ENCODE measurements at places on chromosomes 1 and 21.

- no peak for DNase-seq
These were observed 86.1 kb downstream of the FASLG start for GRCh38 chr1:172745014-172745413.

- DNase-seq = no peak
These were observed 13.0 kb downstream of the MRAP start for GRCh38 chr21:32311621-32312020.

DNA sequence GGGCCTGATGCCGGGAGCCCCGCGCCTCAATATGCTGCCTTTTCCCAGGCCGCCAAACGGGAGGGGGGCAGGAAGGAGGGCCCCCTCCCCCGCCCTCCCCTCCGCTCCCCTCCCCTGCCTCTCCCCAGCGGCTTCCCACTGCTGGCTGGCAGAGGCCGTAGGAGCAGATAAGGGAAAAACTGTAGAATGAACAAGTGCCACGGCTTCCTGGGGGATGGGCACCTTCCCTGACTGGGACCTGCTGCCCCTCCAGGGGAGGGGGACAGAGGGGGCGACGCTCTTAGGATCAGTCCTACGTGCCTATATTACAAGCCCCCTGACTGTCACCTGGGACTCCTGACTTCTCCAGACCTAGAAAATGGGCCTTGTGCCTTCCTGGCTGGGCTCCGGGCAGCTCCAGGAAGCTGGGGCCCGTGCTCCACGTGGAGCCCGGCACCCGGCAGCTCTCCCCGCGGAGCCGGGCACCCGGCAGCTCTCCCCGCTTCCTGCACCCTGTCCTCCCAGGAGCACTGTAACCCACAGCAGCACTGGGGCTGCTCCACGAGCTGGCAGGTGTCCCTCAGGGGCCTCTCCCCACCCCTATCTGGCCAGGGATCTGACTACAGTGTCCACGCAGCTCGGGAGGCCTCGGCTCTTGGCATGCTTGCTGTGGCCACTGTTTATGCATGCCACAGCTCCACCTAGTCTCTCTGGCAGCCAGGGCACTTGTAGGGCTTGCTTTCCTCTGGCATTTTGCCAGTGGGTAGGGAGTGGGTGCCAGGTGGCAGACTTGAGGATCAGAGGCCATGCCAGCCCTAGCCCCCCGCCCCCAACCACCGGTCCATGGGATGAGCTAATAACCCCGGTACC is 674 bp upstream of the HES5 start:
- no peak for DNase-seq

DNA sequence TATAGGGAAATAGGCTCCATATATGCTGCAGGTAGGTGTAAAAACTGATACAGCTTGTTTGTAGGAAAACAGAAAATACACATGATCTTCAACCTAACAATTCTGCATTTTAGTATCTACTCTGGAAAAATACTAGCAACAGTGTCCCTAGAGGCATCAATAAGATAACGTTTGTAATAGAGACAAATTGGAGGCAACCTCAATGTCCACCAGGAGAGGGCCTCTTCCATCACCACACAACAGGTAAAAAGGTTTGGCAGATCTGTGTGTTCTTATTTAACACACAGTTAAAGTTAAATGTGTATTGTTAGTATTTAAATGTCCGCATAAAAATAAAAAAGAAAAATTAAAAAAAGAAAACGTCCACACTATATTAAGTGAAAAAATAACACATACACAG is 5.4 kb downstream of the EIF2D start:
- DNase-seq = no peak

- no peak for DNase-seq
These were observed 101.8 kb downstream of the CLIC6 start for GRCh38 chr21:34770576-34770975.

DNA sequence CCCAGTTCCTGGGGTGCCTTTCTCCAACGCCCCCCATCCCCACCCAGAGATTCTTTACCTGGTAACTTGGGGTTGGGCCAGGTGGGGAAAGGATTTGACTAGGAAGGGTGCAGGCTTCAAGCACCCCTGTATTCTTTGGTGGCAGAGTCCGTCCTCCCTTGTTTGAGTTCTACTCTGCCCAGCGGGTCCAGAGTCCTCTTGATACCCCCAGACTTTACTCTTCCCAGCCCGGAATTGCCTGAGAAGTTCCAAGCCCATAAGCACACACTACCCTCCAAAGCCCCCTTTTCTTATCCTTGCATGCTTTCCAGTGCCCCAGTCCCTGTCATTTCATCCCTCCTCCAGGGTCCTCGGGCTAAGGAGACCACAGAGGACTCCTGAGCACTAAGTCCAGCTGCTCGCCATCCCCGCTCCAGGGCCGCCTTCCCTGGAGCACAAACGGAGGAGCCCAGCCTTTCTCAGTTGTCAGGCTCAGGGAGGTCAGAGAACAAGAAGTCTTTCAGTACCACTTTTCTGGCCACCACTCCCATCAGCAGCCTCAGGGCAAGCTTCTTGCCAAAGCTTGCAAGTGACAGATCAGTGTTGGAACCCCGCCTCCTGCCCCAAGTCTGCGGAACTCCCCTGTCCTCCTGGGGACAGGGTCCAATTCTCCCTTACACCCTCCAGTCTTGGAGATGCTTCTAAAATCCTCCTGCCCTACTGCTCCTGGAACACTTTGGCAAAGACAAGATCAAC is 12.2 kb downstream of the SLC45A3 start:
- DNase-seq = no peak

- no peak for DNase-seq
These were observed 122.2 kb upstream of the TMEM51 start for GRCh38 chr1:15031251-15031933.

DNA sequence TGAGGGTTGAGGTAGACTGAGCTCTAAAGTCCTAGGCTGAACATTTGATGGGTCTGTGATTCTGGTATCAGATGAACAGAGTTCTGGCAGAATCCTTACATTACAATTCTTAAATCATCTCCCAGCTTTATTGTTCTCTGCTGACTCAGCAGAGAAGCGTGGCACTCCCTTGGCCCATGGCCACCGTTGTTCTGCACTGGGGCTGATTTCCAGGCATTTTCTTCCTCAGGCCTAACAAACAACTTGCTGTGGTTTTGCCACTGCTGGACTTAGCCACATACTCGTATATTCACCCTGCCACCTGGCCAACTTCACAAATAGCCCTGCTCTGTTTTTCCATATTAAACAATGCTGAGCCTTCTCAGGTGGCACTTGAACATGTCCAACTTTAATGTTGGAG is 223.2 kb downstream of the TNR start:
- DNase-seq = no peak

DNA sequence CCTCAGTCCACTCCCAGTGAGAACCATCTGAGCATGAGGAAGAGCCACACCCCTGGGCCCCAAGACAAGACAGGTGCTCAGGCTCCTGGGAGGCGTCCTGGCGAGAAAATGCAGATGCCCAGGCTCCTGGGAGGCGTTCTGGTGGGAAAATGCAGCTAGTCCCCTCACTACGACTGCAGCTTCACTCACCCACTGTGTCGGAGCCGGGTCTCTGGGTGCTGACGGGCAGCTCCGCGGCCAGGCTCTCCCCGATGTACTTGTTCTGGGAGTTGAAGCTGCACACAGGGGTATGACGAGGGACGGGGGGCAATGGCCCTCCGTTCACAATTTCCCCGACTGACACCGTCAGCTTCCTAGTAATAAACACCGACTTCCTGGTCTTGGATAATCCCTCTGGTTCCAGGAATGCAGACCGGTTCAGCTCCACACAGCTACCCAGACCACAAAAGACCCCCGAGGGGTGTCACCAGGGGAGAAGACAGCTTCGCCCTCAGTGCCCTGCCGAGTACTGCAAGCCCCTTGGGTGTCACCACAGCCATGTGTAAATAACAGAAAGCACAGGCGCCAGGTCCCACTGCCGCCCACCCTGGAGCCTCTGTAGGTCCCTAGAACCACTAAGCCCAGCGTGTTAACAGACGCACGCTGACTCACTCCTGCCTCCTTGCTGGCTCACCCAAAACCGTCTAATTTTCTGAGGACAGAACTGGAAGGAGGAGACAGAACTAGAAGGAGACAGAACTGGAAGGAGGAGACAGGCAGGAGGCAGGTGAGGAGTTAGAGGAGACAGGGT is 19.5 kb downstream of the MCM3AP start:
- no peak for DNase-seq

DNA sequence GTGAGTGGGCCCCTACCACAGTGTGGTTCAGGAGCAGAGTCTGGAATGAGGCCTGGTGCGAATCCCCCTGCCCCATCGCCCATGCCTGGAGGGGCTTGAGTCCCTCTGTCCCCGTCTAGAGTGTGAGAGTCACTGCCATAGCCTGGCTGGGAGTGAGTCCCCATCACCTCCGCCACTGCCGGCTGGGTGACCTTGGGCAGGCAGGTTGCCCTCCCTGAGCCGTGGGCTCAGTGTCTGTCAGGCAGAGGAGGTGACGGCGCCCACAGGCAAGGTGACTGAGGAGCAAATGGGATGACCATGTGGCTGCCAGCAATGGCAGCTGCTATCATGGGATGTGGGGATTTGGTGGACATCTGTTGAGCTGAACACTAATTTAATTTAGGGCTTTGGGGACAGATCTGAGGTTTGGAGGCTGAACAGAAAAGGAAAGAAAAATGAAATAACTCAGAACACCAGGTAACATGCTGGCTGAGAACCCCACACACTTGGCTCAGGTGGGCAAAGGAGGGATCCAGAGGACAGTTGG is 38.1 kb upstream of the GPR153 start:
- DNase-seq = no peak

GRCh38 chr1:218699421-218699820 is 354.3 kb downstream of the TGFB2 start:
- DNase-seq = no peak

DNA sequence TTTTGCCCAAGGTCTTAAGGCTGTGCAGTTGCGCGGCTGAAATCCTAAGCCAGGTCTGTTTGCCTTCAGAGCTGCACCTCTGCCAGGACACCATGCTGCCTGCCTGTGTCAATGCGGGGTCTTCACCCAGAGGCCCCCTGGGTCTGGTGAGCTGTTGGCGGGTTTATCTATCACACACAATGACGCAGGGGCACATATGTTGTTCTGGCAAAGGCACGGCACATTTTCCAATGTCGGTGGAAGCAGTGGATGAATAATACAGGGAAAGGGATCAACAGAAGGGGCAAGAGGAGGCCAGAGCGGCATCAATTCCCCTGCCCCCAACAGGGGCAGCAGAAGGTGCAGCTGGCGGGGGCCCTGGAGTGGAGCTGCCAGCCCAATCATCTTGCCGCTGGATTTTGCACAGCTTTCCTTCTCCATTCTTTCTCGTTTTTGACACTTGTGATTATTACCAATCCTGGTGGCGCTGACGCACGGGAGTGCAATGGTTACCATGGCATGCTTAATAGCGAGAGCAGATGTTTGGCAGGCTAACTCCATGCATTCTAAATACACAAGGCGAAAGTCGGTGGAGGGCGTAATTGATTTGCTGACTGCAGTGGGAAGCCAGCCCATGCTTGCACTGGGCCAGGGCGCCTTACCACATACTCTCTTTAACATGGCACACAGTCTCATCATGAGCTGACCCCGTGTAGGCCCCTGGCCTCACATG is 45.8 kb upstream of the CYP2J2 start:
- DNase-seq = no peak

Data from activated T-helper 1 cell treated with anti-CD3 and anti-CD28 coated beads, Interleukin-2, amount 50 U/mL, for 16 hours (primary cell).